Epithelial cell of proximal tubule (primary cell): ENCODE measurements at places on chromosomes 5 and 9.

DNA sequence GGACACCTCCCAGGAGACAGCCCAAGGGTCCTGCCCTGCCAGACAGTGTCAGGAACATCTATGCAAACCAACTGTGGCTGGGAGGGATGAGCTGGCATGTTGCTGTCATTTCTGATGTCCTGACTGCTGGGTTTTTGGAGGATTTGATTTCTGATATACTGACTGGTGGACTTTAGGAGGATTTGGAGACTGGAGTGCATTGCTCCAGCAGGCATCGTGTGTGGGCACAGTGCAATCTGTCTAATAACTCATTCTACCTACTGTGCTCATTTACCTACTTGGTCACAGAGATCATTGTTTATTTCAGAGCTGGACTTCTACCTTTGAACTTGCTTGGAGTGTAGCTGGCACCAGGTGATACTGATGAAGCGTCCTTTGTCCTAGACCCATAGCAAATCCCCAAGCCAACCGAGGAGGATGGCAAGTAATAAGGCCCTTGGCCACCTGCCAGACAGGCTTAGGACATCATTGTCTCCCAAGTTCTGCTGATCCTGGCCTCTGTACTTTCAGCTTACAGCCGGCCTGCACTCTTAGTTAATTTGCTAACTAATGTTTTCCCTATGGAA, 124.3 kb upstream of the ICE1 start:
- no peak for DNase-seq

GRCh38 chr5:62206150-62206829, 99.7 kb upstream of the KIF2A start:
- no peak for DNase-seq

DNA sequence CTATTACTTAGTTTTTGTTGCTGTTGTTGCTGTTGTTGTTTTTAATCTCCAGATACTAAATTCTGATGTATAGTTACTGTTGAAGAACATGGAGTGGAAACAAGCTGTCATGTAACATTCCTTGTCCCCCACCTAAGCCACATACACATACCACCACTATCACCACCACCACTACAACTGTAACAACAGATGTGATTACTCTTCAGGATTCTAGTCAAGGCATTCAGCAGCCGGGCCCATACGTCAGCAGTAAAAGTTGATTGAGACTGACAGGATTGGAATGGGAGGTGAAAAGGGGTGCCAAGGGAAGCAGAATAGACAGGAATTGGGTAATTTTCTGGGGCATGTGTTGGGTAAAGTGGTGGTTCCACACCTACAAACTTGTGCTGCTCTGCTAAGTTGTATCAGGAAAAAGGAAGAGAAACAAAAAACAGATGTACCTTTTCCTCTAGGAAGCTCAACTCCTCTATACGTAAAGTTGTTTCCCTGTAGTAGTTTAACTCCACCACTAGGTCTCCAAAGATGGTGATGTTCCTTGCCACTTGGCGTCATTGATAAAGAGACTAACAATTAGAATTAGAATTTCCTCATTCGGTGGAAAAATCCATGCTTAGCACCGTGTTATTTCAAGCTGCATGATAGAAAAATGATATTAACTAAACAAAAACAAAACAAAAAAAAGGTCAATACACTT, 138.6 kb downstream of the ARRDC3 start:
- no peak for DNase-seq

DNA sequence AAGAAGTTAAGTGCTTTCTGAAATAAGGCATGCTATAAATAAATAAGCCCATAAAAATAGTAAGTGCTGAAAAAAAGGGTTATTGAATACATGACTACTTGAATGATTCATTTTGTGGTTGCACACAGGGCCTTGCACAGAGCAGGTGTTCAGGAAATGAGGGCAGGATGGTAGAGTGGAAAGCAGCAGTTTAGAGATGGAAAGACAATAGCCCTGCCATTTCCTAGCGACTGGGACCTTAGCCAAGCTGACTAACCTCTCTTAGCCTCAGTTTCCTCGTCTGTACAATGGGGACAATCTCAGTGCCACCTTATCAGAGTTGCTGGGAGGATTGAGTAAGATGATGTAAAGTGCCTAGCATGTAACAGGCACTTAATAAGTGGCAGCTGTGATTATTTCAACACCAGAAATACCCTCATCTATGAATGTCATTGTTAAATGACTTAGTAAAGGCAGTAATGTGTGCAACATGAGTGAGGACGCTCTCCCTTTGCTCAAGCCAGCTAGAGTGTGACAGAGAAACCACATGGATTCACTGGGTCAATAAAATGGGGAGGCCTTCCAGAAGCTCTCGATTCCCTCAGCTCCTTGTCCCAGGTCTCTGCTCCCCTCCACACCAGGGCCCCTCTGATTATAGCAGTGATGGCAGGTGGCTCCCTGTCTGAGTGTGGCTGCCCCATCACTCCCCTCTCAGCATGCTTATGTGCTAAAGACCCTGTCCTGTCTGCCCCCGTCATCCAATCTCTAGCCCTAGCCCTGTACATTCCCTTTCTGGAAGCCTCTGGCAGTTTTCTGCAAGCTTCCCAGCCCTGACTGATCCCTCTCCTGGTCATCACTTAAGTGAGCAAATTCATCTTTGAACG, 16.0 kb upstream of the PHF19 start:
- DNase-seq: no peak

DNA sequence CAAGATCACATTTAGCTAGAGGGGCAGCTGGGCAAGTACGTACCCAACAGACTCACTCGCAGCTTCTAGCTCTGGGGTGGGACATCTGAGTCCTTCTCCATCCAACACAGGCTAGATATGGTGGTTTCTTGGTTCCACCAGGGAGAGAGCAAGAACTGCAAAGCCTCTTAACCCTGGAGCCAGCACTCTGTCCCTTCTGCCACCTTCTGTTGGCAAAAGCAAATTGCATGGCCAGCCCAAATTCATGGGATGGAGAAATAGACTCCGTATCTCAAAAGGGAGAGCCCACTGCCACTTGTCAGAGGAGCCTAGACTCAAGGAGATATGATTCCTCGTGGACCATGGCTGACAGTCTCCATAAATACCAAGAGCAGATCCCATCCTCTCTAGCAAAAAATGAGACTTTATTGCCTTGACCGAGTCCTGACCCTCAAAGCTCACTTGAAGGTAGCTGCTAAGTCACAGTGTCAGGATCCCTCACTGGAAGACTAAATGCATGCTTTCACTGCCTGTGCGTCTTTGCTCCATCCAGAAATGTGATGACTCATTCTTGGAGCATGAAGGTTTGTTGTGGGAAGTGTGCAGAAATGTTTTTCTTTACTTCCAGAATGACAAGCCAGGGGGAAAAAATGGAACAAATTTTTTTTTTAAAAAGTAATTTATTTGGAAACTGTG, 28.8 kb upstream of the ROR2 start:
- DNase-seq: peak; percentile 20

- no peak for DNase-seq
Observed at GRCh38 chr5:112691758-112692157, 45.9 kb upstream of the APC start.

DNA sequence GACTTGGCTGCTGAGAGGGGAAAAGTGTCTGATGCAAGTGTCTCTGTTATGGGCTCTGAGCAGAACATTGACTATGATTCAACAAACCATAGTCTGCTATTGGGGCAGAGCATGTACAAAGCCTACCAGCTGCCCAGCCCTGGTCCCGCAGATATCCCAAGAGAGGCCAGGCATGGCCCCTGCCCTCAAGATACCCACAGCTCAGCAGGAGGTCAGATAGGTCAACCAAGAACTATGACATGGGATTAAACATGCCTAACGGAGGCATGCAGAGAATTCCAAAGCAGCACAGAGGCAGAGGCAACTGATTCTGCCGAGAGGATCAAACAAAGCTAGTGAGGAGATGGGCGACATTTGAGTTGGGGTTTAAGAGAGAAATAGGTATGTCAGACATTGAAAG, 39.9 kb upstream of the CPLX2 start:
- no peak for DNase-seq

DNA sequence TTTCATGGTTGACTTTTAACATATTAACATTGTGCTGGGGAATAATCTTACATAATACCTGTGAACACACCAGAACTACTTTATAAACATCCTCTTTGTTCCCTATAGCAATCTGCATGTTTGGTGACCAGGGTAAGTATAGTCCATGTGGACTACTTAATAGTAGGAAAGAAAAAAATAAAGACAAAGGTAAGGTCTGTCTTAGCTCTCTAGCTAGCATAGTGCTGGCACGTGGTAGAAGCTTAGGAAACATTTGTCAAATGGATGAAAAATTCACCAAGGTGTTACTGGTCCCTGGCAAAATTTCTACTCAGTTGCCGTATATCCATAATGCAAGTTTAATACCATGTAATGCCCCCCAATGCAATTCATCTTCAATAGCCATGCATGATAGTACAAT, 78.6 kb upstream of the ABCA1 start:
- no peak for DNase-seq

DNA sequence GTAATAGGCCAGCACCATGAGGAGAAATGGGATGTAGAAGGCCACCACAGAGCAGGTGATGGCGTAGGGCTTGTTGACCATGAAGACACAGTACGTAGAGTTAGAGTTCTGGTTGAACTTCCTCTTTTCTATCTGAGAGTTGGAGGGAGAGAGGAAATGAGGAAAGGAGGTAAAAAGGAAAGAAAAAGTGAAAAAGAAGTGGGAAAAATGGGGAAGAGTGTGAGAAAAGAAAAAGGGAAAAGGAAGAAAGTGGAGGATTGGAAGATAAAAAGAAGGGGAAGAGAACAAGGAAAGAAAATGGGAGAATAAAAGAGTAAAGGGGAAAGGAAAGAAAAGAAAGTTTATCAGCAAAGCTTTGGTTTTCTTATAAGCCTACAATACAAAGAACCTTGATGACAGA, 126.1 kb downstream of the FBXO38 start:
- DNase-seq: no peak

DNA sequence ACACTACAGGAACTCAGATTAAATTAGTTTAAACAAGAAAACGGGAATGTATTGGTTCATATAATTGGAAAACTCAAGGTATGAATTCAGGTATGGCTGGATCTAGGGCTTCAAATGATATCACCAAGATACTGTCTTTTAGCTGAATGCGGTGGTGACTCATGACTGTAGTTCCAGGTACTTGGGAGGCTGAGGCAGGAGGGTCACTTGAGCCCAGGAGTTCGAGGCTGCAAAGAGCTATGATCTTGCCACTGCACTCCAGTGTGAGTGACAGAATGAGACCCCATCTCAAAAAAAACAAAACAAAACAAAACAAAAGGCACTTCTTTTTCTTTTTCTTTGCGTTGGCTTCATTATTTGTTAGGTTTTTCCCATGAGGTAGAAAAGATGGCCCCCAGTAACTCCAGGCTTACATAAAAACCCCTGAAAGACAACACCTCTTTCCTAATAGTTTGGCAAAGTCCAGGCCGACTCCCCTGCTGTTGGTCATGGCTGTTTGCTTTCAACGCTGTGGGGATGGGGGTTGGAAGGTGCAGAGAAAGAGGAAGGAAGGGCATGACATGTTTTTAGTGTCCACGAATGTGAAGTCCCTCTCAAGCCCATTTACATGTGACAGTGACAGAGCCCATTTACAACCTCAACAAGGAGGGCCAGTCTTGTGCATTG, 39.8 kb upstream of the CRB2 start:
- no peak for DNase-seq

DNA sequence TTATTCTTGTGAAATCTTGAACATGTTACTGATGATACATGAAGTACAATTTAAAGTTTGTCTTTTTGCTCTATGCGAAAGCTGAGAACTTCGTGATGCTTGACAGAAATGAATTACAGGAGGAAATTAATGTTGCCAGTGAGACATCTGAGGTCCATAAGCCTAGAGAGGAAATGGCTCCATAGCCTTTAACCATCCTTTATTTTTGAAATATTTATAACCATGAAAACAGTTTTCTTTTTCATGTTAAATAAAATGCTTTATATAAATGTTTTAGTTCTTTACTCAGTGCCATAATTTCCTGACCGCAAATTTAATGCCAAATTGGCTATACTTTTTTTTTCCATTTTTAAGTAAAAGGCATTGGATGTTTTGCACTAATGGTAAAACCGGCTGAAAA, 29.1 kb downstream of the F2RL2 start:
- no peak for DNase-seq

DNA sequence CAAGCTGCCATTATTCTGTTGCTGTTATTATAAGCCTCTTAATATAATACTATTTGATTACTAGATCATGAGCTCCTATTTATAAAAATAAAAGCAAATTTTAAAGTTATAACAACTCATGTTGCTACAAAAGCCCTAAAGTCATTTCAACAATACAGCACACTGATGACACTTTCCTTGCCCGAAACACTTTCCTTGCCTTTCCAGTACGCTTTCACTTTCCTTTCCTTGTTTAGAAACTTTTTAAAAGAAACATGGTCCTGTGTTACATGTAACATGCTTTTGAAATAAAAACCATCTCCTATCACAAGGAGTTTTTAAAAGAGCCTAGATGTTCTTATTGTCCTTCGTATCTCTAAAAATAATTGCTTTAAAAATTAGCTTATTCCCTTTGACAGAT, 688.4 kb downstream of the PTPRD start:
- DNase-seq: no peak

- DNase-seq: no peak
Observed at GRCh38 chr9:91572811-91573210, 149.2 kb upstream of the NFIL3 start.

GRCh38 chr5:94967525-94967924, 317.4 kb downstream of the MCTP1 start:
- no peak for DNase-seq

- no peak for DNase-seq
Observed at GRCh38 chr9:16871336-16872151, 1.1 kb upstream of the BNC2 start.

DNA sequence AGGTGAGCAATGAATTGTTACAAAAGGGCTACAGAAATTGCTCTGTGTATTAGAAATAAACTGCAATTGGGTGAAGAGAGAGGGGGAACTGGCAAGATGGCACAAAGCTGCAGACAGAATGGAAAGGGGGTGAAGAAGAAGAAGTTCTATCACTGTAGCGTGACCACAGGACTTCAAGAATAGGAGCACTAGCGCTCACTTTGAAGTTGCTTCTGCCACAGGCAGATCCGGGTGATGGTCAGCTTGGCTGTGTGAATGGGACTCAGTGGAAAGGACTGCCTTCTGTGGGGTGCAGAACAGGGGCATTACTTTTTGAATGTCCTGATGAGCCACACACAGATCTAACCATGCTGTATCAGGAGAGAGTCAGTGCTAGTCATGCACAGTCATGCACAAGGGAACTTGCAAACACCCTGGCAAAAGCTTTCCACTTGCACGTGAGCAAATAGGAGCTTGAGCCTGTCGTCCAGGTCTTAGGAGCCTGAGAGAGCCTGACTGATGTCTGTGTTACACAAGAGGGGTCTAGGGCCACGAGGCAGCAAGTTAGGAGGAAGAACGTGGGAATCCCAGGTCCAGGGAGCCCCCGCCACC, 16.3 kb downstream of the IL5 start:
- no peak for DNase-seq

DNA sequence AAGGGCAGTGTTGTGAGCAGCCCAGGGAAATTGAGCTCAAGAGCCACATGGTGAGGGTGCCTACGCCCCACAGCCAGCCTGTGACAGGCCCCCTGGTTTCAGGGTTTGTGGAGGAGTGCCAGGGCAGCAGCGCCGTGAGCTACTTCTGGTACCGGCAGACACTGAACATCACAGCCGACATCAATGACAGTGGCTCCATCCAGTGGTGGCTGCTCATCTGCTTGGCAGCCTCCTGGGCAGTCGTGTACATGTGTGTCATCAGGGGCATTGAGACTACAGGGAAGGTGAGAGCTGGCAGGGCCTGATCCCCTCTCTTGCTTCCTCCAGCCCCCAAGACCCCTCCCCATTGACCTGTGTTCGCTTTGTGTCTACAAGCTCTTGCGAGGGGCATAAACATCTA, 10.2 kb downstream of the SLC6A18 start:
- DNase-seq: no peak

GRCh38 chr5:57592236-57592635, 109.6 kb upstream of the ACTBL2 start:
- DNase-seq: no peak
